ENCODE measurements at places on chromosomes 7 and 10. TPM values are rescaled to one million over a fixed set of nuclear protein-coding genes. Genes with fewer than 3 reads are reported as not detected.

Gene NKX1-2
- total RNA-seq: not detected

Gene RBM48
- total RNA-seq: 15.7 TPM

Gene TRIL
- not detected for total RNA-seq

Gene TACR2
- not detected for total RNA-seq

Gene DGKB
- total RNA-seq: not detected

Gene DHX32
- 10.7 TPM for total RNA-seq

Gene CALHM1
- not detected for total RNA-seq

Gene BET1
- 22.6 TPM for total RNA-seq

Gene PRKG1
- not detected for total RNA-seq

Gene SPDYE6
- not detected for total RNA-seq

Gene OR2AE1
- total RNA-seq: 0.26 TPM

Gene BAMBI
- total RNA-seq: 1.4 TPM

Gene ZNF804B
- not detected for total RNA-seq

Gene CYP3A4
- not detected for total RNA-seq

Gene TES
- 58.4 TPM for total RNA-seq

Gene HIF1AN
- total RNA-seq: 48.6 TPM

Gene SYT15B
- total RNA-seq: 0.22 TPM

Gene RAMP3
- not detected for total RNA-seq

Gene FRAT2
- total RNA-seq: 10.4 TPM

Gene KRIT1
- total RNA-seq: 44.6 TPM

Gene MKX
- 0.20 TPM for total RNA-seq

Gene EN2
- total RNA-seq: not detected

Gene CCDC146
- total RNA-seq: 1.2 TPM

Gene SCART1
- total RNA-seq: 1.4 TPM

Gene DKK1
- total RNA-seq: not detected

Gene MMP21
- total RNA-seq: 0.11 TPM

Gene HTR7
- not detected for total RNA-seq

Gene SFR1
- 13.6 TPM for total RNA-seq

Gene SLC39A12
- total RNA-seq: not detected

Gene MYH16
- not detected for total RNA-seq

Gene GCK
- total RNA-seq: 1.8 TPM

Gene AKR1C1
- total RNA-seq: 0.24 TPM

Gene ADAM12
- 0.11 TPM for total RNA-seq

Gene TMEM130
- total RNA-seq: not detected

Gene TRIM73
- 4.7 TPM for total RNA-seq

Gene MCM10
- 73.1 TPM for total RNA-seq

Gene PPP1R3A
- not detected for total RNA-seq

Gene PON3
- total RNA-seq: not detected

Gene PAXIP1
- 23.1 TPM for total RNA-seq

Gene WEE2
- total RNA-seq: not detected

Gene PDLIM1
- total RNA-seq: 1.4 TPM

Gene TMEM213
- total RNA-seq: not detected

Gene SFRP4
- not detected for total RNA-seq

Gene PSMG3
- 71.0 TPM for total RNA-seq

Gene HBP1
- total RNA-seq: 17.2 TPM

Gene FEZF1
- total RNA-seq: not detected

Gene BMPER
- total RNA-seq: not detected

Gene AGBL3
- 3.2 TPM for total RNA-seq

Gene NUTM2E
- total RNA-seq: 0.20 TPM

Gene GDF10
- 0.24 TPM for total RNA-seq

Gene CHAT
- total RNA-seq: not detected

Gene MACROH2A2
- 2.9 TPM for total RNA-seq

Gene SUMF2
- 140 TPM for total RNA-seq

Gene UPK3BL1
- total RNA-seq: 20.5 TPM

Gene ZNF316
- total RNA-seq: 26.5 TPM

Gene PRSS1
- not detected for total RNA-seq

Gene BRI3
- 58.4 TPM for total RNA-seq

Gene PHKG1
- total RNA-seq: 1.2 TPM
